ENCODE measurements at places on chromosomes 5 and 9.
A peak's percentile ranks its signal among the peaks of the same experiment; 100 is the strongest.

- peak; percentile 21 for DNase-seq
Measured at GRCh38 chr5:76583163-76584047, 39.8 kb downstream of the F2RL2 start.

GRCh38 chr5:90421136-90421535, 11.6 kb upstream of the CETN3 start:
- peak; percentile 7 for DNase-seq

- DNase-seq, result no peak
Measured at GRCh38 chr9:77582525-77582924, 65.6 kb downstream of the GNA14 start.

GRCh38 chr5:160188141-160189015, 40.9 kb upstream of the FABP6 start:
- DNase-seq, result peak; percentile 32

GRCh38 chr9:132301521-132301920, 53.3 kb downstream of the SETX start:
- no peak for DNase-seq

GRCh38 chr5:93100428-93100827, 480.6 kb downstream of the NR2F1-AS1 start:
- DNase-seq, result no peak

- no peak for DNase-seq
Measured at GRCh38 chr9:137982200-137982599, 104.6 kb downstream of the CACNA1B start.

DNA sequence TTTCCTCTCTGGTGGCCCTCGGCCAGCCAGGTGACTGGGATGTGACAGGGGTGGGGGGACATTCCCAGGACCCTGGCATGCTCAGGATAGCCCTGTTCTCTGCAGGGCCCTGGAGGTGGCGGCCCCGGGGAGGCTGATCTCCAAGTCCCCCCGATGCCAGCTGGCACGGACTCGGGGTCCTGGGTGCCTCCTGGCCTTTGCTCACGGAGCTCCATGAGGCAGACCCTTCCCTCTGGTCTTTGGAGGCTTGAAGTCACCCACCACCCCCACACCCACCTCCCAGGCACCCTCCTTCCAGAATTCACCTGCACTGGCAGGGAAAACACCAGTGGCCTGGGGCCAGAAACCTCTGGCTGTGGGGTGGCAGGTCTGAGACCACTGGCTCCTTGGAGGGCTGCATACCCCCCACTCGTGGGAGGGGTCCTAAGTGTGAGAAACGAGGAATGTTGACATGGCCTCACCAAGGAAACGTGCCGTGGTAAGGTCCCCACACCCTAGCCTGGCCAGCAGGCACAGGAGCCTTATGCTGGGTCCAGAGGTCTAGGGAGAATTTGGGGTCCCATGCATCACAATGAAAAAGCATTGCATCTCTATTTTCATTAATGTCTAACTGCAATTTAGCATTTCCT, 130.8 kb upstream of the FAM120A start:
- no peak for DNase-seq

- DNase-seq, result no peak
Measured at GRCh38 chr5:75373862-75374261, 36.8 kb downstream of the HMGCR start.

- DNase-seq, result no peak
Measured at GRCh38 chr5:98639274-98639673, 134.2 kb upstream of the RGMB start.

DNA sequence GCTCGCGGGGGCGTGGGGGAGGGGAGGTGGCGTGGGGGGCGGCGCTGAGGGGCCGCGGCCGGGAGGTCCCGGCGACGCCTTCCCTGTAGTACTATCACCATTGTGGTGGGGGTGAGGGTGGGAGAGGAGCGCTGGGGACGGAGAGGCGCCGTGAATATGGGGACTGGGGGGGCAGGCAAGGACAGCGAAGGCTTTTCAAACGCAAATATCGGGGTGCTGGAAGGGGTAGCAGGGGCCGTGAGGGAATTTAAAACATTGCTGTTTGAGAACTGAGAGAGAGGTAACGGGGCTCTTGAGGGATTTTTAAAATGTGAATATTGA, 427 bp downstream of the RBM27 start:
- DNase-seq, result no peak

DNA sequence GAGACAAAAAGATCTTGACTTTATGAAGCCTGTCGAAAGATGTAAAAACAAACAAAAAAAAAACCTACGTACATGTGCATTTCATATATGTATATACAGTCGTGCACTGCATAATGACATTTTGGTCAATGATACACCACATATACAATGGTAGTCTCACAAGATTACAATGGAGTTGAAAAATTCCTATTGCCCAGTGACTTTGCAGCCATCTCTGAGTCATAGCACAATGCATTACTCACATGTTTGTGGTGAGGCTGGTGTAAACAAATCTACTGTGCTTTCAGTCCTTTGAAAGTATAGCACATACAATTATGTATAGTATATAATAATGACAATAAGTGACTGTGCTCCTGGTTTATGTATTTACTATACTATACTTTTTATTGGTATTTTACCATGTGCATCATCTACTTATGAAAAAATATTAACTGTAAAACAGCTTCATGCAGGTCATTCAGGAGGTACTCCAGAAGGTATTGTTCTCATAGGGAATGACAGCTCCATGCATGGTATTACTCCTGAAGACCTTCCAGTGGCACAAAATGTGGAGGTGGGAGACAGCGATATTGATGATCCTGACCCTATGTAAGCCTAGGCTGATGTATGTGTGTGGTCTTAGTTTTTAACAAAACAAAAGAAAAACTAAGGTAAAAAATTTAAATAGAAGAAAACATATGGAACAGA, 73.7 kb upstream of the FST start:
- DNase-seq, result peak; percentile 72

DNA sequence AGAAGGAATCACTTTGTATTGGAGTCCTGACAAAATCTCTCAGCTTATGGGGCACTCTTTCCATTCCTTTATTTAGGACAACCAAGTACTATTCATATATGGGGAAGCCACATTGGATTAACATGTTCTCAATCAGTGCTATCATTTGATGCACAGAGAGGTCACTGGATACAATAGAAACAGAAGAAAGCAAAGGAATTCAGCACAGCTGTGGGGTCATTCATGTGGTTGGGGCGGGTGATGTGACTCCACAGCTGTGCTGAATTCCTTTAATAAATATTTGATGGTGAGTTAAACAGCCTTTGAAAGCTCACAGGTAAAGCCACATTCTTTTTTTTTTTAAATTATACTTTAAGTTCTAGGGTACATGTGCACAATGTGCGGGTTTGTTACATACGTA, 854 bp upstream of the TEX48 start:
- DNase-seq, result no peak

- DNase-seq, result no peak
Measured at GRCh38 chr9:114231719-114232449, 76.5 kb downstream of the COL27A1 start.

DNA sequence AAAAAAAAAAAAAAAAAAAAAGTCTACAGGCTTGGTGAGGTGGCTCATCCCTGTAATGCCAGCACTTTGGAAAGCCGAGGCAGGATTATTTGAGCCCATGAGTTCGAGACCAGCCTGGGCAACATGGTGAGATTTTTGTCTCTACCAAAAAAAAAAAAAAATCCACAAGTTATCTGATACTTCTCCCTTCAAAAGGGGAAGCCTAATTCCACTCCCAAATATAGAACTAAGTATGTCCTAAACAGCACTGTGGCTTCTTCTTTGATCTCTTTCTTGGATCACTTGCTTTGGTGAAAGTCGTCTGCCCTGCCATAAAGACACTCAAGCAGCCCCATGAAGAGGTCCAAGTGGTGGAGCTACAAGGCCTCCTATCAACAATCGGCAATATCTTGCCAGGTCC, 18.8 kb upstream of the STING1 start:
- DNase-seq, result no peak

DNA sequence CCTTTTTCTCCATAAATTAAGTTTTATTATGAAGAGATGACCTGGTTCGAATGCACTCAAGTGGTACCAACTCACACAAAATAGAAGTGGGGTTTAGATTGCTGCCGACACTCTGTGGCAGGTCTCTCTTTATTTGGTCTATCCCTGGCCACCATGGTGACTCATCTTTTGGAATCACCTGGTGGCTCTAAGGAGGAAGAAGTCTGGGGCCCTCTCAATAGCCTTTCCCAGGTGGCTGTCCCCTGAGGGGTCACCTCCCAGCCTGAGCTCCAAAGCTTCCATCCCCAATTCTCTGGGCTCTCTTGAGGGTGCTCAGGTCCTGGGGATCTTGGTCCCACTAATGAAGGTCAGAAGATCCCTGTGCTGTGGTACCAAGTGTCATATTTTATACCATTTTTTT, 136.8 kb downstream of the MVB12B start:
- DNase-seq, result no peak

GRCh38 chr5:760363-761058, 24.0 kb downstream of the ZDHHC11B start:
- no peak for DNase-seq

DNA sequence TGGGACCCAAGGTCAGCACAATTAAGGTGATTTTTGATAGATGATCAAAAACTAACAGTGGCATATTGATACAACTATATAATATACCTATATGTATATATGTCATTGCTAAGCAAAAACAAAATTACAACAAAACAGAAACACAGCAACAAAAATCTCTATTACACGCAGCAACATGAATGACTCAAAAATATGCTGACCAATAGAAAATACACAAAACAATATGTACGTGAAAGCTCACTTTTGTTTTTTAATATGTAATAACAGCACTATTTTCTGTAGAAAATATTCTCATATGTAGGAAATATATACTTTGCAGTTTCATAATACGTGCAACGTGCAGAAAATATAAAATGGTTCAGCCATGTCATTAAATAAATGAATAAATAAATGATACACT, 1985.7 kb upstream of the CDH9 start:
- DNase-seq, result no peak

DNA sequence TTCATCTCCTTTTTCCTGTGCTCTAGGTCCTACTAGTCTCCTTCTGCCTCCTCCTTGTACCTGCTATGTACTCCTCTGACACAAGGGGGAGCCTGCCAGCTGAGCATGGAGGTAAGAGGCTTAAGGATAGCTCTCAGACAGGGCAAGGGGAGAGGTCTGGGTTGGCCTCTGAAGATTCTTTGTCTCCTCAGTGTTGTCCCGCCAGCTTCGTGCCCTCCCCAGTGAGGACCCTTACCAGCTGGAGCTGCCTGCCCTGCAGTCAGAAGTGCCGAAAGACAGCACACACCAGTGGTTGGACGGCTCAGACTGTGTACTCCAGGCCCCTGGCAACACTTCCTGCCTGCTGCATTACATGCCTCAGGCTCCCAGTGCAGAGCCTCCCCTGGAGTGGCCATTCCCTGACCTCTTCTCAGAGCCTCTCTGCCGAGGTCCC, 3.8 kb downstream of the CREB3 start:
- peak; percentile 87 for DNase-seq

- no peak for DNase-seq
Measured at GRCh38 chr5:143314099-143314498, 89.4 kb downstream of the NR3C1 start.

GRCh38 chr9:38038307-38039089, 30.5 kb downstream of the SHB start:
- DNase-seq, result peak; percentile 77

- no peak for DNase-seq
Measured at GRCh38 chr9:98503867-98504266, 204.9 kb downstream of the GABBR2 start.

GRCh38 chr9:79236466-79236865, 335.3 kb upstream of the TLE4 start:
- no peak for DNase-seq
